ENCODE measurements at places on chromosomes 6 and 20.
A peak's percentile ranks its signal among the peaks of the same experiment; 100 is the strongest.

- no peak for DNase-seq
These were observed 821 bp downstream of the DHX35 start for GRCh38 chr20:38962928-38963401.

DNA sequence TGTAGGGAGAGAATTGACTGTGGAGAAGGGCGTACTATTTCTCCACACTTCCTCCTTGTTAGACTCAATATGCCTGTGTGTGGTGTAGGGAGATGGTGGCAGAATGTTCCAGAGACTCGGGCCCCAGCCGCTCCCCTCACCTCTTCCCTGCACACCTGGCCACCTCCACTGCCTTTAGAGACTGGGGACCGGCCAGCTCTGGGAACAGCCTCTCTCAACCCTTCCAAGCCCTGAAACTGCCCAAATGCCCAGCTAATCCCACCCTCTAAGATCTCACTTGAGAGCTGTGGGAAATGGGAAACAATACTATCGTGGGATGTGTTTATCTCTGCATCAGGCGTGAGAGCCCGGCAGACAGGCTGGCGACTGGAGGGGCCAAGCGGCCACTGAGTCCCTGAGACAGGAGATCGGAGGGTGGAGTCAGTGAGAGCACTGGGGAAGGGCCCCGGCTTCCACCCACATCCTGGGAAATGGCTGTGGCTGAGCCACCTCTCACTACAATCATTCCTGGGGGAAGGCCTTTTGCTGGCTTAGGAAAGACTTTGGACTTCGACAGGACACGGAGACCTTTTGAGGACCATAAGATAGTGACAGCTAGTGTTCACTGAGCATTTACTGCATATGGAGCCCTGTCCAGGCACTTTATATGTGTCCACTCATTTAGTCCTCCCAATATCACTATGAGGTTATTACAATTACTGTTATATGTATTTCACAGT is 31.0 kb upstream of the MRPS18A start:
- DNase-seq = no peak

GRCh38 chr6:17740559-17741220 is 34.0 kb upstream of the NUP153 start:
- DNase-seq = no peak

DNA sequence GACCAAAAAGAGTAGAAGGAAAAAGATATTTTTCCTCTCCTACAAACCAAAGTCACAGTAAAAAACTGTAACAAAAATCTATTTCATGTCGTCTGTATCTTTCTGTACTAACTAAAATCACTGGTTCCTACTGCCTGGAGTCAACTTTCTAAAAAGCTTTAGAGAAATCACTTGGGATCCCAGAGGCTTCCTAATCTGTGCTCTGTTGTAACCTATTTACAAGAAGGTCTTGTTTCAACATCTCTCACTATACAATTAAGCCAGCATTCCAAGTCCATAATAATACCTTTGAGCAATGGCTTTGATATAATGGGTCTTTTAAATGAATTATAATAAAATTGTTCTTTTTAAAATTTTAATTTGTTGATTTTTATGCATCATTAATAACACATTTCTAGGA is 20.4 kb downstream of the RAB23 start:
- no peak for DNase-seq

- DNase-seq = no peak
These were observed 8.4 kb downstream of the CST7 start for GRCh38 chr20:24957326-24958016.

DNA sequence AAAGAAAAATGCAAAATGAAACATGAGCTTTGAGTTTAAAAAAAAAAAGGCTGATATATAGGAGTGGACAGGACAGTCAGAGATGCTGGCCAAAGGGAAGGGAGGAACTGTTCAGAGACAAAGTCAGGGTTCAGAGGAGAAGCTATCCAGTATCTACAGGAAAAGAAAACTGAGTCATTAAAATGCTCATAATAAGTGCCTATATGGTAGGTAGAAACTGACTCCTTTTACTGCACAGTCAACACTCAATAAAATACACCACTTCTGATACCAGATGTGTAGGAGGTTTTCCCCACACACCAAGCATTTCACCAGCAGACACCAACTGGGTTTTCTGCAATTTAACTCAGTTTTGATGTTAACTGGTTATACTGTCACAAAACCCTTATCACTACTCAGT is 32.9 kb downstream of the FRK start:
- no peak for DNase-seq

DNA sequence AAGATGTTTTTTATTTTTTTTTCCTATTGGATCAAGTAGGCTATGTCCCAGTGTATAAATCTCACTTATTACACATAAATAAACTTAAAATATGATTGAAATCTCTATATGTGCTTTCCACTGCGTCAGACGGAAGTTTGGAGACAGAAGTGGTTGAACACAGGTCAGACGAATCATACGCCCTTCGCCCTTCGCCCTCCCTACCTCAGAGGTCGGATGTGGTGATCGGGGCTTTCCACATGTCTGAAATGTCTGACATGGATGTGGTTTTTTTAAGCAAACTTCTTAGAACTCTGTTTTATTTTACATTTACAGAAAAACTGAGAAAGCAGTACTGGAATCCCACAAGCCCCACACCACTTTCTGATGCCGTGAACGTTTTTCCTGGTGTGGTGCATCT is 344.4 kb downstream of the THBS2 start:
- DNase-seq = no peak

DNA sequence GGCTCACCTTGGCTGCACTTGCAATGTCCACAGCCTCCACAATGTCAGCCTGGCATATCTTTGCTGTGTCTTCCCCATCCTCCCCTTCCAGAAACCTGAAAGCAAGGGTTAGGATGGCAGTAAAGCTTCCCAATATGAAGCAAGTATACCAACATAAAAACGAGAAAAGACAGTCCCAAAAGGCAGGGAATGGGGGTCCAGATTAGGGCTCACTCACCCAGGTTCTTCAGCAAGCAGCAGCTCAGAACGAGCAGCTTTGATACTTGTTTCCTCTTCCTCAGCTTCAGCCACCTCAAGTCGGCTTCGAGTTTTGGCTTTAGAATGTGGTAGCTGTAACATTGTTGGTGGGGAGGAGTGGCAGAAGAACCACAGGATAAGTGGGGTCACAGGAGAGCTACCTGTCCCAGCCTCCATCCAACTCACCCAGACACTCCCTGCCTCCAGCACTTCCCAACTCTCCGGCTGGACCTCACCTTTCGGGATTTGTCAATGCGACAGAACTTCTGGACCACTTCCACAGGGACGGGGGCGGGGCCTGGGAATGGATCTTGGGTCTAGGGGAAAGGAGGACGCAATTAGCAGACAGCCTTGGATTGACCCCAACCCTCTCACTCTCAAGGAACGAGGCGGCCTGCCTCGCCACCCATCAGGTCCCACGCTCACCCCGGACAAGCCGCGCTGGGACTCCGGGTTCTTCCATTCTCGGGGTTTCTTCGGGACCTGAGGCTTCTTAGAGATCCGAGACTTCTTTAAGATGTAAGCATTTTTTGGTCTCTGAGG is 708 bp downstream of the WDR46 start:
- no peak for DNase-seq

DNA sequence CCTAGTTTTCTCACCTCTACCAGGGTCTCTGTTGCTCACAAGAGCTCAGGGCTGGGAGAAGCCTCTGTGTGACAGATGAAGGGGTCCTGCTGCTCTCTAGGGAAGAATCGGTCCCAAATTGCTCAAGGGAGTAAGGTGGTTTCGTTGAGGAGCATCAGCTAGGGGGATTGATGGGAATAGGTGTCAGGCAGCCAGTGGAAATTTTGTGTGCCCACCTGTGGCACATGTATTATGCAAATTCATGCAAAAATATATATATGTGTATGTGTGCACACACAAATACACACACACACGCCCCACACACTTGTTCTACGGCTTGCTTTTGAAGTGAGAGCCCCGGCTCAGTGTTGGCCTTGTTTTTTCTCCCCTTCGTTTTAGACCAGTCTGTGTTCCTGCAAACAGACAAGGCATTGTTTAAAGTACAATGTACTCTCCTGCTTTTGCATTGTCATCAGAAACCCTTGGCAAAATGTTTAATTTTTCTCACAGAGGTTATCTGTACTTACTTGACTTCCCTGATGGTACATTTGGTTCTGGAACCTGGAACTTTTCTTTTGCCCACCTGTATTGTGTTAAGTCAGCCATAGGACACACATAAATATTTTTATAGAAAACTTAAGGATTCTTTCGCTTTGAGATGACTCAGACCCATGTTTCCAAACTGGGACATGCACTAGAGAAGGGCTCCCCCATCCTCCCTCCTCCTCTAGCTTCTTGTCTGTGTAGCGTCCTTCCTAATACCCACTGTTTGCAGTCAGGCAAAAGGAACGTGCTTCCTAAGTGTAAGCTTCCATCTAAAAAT is 26.7 kb downstream of the FOXO3 start:
- DNase-seq = no peak

- DNase-seq = no peak
These were observed 39.3 kb downstream of the ATXN1 start for GRCh38 chr6:16721977-16722376.

DNA sequence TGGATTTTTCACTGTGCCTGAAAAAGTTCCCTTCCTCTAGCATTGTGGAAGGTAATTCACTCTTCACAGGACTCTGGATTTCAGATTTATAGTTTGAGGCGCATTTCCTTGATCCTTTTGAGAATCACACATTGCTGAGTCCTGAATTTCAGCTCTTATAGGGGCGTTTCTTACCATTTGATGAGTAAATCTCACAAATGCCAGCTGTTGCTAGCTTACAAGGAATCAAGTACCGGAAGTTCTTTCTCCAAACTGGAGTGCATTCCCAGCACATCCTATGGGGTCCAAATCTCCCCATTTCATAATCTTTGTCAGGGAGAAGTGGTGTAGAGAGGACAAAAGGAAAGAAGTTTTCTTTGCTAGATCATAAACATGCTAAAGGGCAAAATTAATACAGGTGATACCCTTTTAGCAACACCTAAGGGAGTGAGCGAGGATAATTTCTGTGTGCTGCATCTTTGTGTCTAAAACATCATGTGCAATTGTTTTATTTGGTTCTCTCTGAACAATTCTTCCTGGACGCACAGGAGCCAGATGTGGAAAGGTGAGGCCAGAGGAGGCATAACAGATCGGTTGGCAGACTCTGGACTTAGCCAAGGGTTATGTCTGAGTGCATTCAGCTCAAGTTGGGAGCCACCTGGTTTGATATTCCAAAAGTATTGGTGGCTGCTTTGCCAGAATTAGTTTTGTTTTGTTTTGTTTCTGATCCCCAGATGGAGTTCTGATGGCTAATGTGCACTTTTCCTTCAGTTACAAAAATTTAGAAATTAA is 37.4 kb upstream of the EYA2 start:
- DNase-seq = no peak

- no peak for DNase-seq
These were observed 27.7 kb downstream of the ADNP start for GRCh38 chr20:50903353-50904051.

- DNase-seq = peak; percentile 81
These were observed 7.2 kb upstream of the SERPINB1 start for GRCh38 chr6:2848851-2849250.

DNA sequence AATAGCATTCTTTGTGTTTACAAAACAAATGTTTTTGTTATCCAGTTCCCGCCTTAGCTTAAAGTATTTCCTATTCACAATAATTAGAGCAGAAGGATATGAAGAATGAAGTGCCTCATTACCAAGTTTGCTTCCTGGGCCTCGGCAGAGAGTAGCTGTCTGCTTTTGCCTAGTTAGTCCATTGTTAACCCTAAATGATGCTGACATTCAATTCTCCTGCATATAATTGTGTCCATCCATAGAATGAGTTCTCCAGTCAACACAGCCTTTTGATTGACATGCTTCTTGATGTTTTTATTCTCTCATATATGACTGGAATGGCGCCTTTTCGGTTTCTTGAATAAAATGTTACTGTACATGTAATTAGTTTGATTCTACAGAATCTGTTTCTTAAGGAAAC is 100.9 kb downstream of the MYB start:
- DNase-seq = no peak

GRCh38 chr6:148271711-148272439 is 70.8 kb upstream of the SASH1 start:
- no peak for DNase-seq

DNA sequence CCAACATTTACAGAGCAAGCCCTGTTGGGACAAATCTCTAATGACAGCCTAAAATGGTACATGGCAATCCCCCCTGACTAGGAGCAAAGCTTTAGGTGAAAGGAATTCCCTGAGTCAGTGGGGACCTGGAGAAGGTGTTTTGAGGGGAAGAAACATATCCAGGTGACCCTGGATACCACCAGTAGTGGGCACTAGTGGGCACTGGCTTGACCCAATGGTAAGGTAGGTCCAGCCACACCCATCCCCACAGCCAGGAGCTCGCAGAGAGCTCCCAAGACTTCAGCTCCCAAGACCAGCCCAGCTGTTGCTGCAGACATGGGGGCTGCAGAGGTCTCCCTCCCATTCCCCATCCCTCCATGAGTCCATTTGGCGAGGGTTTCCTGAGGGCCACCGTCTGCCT is 19.5 kb downstream of the GRM4 start:
- DNase-seq = no peak

DNA sequence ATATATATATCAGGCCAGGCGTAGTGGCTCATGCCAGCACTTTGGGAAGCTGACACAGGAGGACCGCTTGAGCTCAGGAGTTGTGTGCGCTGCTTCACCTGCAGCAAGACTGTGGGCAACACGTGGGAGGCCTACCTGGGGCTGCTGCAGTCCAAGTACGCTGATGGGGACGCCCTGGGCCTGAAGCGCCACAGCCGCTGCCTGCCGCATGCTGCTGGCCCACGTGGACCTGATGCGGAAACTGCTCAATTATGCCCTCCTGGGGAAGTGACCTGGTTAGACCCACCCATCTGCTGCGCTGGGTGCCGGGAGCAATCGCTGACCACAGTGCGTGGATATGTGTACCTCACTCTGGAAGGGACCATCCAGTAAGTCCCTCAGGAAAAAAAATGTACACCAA is 1.8 kb upstream of the PSORS1C2 start:
- DNase-seq = no peak

DNA sequence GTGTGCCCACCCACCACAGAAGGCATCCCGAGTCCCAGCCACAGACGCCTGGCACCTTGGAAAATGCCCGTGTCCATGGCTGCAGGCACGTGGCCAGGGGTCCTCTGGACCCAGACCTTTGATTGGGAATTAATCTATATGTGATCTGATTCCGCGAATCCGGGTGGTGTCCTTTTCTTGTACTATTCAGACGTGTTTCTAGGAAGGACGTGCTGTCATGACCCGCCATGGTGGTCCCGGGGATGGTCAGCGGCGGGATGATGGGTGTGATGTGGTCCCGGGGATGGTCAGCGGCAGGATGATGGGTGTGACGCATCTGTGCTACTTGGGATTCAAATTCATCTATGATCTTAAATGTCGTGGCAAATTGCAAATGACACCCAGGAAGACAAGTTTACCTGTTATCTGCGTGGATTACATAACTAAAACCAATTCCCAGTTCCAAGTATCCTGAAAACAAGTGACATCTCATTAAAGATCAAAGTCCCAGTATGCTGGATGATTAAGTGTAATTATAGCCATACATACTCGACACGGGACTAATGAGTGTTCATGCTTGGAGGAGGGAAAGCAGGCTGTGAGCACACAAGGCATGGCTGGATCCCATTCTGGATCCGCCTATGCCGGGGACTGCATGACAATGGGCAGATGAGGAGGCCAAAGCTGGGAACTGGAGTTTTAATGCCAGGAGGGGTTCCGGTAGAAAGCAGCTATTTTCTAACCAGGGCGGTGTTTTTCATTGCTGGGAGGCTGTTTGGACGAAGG is 256.5 kb downstream of the TAF4 start:
- no peak for DNase-seq

GRCh38 chr6:40841721-40842120 is 197.3 kb downstream of the UNC5CL start:
- DNase-seq = no peak

Data from activated CD8-positive, alpha-beta T cell treated with anti-CD3 and anti-CD28 coated beads, Interleukin-2, amount 10 ng/mL, durations not matched to agents 7 days and 5 days (primary cell).